ENCODE measurements at places on chromosomes 12 and 14. TPM values are rescaled to one million over a fixed set of nuclear protein-coding genes. Genes with fewer than 3 reads are reported as not detected.

DNA sequence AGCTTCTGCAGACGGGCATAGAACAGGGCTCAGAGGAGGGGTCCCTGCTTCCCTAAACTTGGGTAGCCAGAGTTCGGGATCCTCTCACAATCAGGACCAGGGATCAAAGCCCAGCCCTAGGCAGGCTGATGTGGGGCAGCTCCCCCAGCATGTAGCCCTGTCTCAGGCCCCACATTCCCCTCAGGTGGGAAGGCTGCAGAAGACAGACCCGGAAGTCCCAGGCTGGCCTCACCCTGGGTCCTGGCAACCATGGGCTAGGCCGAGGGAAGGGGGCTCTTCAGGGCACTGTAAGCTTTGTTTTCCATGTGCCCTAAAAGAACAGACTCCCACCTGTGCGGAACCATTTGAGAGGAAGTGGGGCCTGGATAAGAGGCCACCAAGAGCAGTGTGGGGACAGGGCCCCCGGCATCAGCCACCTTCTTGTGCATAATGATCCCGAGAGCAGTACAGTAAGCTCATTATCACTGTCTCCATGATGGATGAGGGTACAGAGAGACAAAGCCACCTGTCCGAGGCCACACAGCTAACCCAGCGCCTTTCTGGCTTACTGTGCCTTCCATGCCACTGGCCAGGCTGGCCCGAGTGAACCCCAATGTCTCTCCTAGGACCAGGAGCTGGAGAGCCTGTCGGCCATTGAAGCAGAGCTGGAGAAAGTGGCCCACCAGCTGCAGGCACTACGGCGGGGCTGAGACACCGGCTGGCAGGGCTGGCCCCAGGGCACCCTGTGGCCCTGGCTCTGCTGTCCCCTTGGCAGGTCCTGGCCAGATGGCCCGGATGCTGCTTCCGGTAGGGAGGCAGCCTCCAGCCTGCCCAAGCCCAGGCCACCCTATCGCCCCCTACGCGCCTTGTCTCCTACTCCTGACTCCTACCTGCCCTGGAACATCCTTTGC, 11.5 kb downstream of the CHGA start:
- DNase-seq: peak; percentile 37

- peak; percentile 87 for DNase-seq
Measured at GRCh38 chr14:26598081-26598671, 343 bp upstream of the NOVA1 start.

GRCh38 chr14:99441918-99442317, 38.7 kb downstream of the SETD3 start:
- DNase-seq: no peak

The GARIN6 gene
- total RNA-seq: not detected

- DNase-seq: no peak
Measured at GRCh38 chr12:49276304-49277290, 11.7 kb downstream of the TUBA1C start.

The ACVRL1 gene
- total RNA-seq: 29.0 TPM

GRCh38 chr12:117472983-117473382, 111.6 kb upstream of the NOS1 start:
- no peak for DNase-seq

GRCh38 chr12:53053218-53054111, 3.6 kb downstream of the TNS2 start:
- DNase-seq: peak; percentile 71

DNA sequence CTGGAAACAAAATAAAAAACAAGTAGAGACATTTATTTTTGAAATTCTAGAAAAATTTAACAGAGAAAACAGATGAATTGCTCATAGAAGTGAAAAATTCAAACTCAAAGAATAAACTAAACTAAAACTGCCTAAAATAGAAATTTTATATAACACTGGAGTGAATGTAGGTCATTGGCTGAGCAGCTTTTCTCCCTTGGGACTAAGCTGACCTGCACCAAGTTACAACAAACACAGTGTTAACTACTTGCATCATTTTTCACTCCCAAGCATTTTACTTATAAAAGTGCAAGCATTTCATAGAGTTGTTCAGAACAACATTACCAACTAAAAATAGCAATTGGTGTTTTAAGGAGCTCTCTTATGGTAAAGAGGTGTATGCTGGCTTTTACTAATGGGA, 298.1 kb downstream of the MED13L start:
- DNase-seq: no peak

DNA sequence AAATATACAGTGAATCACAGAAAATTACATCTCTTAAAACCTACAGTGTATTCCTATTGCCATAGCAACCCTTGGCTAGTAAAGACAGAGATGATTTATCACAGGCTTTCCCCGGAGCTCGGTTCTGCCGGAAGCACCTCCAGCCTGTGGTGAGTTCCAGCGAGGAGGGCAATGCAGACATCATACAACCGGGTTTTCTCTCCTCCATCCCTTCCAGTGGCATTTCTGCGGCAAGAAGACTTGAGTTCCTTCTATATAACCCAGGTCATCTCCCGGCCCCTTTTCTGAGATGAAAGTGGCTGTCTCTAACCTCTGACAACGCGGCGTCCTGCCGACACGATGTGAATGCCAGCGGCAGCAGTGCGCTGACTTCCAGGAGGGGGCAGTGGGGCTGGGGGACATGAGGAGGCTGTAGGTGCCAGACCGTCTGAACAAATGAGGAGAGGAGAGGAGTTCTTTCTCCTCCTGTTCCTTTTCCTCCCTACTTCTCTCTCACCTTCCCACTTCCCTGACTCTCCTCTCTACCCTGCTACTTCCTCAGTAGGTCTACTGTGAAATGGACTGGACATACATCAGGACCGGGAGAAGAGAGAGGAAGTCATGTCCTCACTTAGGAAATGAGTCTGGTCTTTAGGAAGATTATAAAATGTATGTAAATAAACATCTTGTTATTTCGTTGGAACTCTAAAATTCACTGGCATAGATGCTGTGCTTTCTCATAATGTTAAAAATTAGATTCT, 68.6 kb upstream of the MAX start:
- DNase-seq: no peak

DNA sequence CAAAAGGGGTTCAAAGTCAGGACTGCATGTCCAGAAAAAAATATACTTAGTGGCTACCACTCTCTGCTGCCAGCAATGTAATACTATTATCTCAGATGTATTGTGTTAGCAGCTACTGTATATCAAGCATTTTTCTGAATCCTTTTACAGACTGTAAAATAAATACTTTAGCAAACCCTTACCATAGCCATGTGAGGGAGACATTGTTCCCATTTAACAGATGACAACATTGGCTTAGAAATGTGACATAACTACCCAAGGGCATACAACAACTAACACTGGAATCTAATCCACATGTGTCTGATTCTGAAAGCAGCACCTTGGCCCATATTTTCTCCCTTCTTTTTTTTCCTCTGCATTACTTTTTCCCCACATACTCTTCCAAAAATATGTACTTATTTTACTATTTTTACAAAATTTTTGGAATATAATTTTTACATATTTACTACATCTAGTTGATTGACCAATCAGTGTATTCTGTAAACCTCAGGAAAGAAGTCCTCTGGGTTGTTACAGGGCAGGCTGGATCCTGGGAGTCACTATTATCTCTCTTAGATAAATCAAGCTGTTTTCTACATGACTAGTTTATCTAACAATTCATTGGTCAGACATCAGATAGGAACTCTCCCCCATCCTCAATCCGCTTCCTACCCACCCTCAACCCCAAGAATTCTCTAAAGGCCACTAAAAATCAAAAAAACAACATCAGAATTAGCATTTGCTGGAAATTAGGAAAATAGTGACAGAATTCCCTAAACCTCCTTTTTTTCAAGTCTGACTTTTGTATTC, 154.1 kb downstream of the BTG1 start:
- no peak for DNase-seq

DNA sequence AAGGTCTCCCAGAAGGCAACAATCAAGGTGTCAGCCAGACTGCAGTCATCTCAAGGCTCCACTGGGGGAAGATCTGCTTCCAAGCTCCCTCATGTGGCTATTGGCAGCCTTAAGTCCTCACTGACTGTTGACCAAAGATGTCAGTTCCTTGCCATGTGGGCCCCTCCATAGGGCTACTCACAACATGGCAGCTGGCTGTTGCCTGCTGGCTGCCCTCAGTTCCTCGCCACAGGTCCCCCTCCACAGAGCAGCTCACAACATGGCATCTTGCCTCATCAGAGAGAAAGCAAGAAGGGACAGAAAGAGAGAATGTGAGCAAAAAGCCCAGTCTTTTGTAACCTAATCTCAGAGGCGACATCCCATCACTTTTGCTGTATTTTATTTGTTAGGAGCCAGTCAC, 34.4 kb upstream of the EGLN3 start:
- DNase-seq: no peak

GRCh38 chr14:51473808-51474565, 177.7 kb upstream of the FRMD6 start:
- no peak for DNase-seq

DNA sequence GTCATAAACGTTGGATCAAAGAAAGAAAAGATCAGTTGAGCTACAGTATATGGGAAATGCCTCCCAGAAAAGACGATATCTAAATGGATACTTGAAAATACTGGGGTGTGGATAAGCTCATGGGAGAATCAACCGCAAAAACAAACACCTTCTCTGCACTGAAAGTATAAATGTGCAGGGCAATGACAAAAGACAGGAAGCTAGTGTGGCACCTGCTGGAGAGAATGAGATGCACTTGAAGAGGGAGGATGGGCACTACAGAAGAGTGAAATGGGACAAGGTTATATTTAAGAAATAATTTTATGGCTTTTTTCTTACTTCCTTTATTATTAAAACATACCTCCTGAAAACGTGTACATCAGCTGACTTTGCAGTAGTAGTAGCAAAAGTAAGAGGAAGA, 153.7 kb downstream of the PRKD1 start:
- no peak for DNase-seq

The ULK1 gene
- 41.0 TPM for total RNA-seq

DNA sequence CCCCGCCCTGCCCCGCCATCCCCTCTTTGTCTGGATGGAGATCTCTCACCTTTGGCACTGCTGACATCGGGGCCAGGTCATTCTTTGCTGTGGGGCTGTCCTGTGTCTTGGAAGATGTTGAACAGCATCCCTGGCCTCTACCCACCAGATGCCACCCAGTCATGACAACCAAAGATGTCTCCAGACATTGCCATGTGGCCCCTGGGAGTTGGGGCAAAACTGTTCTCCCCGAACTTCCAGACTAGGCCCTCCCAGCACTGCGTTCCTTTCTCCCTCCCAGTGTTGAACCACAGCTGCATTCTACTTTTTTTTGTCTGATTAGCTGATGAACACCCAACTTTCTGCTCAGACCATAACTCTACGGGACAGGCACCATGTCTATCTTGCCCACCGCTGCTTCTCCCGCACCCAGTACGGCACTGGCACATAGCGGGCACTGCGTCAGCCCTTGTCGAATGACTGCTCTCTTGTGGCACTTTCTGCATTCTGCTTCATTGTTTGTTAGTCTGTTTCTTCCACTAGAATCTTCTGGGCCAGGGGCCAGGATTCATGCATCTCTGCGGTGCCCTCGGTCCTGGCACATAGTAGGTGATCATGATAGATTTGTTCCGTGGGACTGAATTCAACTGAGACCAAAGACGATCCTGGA, 13.1 kb upstream of the MYL2 start:
- DNase-seq: no peak

The SERPINA12 gene
- not detected for total RNA-seq
